ENCODE measurements at places on chromosomes 13 and 19.

- peak; percentile 48 for DNase-seq
These were observed 58.0 kb downstream of the MAP4K1 start for GRCh38 chr19:38559428-38560401.

DNA sequence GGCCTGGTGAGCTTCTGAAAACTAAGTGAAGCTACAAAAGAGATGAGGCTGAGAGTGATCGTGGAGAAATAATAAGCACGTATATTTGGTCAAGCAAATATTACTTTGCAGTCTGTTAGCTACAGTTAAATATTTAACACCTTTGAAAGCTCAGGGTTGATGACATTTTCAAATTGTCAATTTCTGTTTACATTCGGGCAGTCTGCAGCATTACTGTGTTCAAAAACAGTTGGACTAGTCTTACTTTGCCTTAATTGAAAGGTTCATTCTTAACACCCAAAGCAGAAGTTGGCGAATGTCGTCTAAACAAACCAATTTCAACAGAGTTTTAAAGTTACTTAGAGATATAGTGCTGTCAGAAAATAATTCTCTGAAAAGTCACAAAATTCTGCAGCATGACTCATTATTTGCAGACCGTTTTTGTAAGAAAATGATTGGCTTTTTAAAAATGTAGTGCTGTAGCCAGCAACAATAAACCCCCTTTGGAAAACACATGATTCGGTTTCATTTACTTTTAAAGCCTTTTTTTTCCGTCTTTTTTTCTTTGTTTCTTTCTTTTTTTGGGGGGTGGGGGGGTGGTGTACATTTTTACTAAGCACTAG, 549.0 kb downstream of the GPC6 start:
- DNase-seq = no peak

- no peak for DNase-seq
These were observed 816 bp downstream of the CCNP start for GRCh38 chr19:40225440-40226305.

GRCh38 chr19:57269515-57270250, 10.6 kb upstream of the ZNF460 start:
- peak; percentile 49 for DNase-seq

DNA sequence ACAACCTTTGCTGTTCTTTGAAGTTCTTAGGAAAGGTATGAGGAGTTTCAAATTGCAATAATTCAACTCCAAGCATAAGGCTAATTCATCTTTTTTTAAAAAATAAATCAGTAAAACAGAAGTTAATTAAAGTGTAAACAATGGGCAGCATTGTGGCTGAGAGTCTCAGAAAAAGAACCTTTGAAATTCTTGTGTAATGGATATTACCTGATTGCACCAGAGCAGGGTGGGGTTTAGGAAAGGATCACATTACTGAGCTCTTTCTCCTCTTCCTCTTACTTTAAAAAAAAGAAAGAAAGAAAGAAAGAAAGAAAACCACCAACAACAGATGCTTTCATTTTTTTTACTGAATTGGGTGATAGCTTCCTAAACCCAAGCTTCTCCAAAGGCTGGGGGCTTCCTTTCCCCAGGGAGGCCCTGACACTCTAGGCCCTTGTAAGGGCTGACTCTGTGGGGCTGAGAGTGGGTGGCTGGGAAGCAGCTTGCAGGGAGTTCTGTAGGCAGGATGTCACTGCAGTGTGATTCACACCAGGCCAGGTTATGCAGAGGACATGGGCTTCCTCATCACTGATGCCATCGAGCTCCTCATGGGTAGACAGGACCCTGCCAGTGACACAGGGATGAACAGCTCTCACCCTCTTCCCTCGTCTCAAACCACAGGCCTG, 564.5 kb downstream of the FGF9 start:
- no peak for DNase-seq

GRCh38 chr13:20326809-20327208, 94.7 kb upstream of the GJB6 start:
- DNase-seq = no peak

DNA sequence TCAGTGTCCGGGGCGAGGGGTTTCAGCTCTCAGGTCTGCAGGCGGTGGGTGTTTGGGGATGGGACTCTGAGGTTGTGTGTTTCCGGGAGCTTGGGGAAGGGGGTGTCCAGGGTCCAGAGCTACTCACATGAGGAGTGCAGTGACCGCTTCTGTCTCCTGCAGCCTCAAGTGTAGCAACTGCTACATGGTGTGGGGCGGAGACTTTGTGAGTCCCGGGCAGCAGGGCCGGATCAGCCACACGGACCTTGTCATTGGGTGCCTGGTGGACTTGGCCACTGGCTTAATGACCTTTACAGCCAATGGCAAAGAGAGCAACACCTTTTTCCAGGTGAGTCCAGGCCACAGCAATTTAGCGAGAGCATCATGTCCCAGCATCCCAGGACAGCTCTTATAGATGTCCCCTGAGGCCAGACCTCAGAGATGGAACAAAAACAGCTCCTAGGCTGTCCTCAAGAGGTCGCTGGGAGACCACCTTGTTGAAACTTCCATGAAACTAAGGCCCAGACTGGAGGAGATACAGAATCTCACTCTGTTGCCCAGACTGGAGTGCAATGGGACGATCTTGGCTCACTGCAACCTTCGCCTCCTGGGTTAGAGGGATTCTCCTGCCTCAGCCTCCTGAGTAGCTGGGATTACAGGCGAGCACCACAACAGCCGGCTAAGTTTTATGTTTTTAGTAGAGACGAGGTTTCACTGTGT, 44.9 kb downstream of the RYR1 start:
- no peak for DNase-seq

All from B cell (primary cell).